ENCODE measurements at places on chromosomes 1 and 21. TPM values are rescaled to one million over a fixed set of nuclear protein-coding genes. Genes with fewer than 3 reads are reported as not detected.
A peak's percentile ranks its signal among the peaks of the same experiment; 100 is the strongest.

DNA sequence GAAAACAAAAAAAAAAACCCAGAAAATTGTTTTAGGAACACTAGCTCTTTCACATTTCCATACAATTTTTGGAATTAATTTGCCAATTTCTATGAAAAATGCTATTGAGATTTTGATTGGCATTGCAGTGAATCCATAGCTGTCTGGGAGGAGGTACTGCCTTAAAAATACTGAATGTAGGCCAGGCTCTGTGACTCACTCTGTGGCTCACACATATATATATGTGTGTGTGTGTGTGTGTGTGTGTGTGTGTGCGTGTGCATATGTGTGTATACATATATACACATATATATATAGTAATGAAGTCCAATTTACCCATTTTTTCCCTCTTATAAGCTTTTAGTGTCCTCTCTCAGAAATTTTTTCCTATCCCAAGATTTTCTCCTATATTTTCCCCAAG, 214.2 kb upstream of the DMRTA2 start:
- no peak for DNase-seq

DNA sequence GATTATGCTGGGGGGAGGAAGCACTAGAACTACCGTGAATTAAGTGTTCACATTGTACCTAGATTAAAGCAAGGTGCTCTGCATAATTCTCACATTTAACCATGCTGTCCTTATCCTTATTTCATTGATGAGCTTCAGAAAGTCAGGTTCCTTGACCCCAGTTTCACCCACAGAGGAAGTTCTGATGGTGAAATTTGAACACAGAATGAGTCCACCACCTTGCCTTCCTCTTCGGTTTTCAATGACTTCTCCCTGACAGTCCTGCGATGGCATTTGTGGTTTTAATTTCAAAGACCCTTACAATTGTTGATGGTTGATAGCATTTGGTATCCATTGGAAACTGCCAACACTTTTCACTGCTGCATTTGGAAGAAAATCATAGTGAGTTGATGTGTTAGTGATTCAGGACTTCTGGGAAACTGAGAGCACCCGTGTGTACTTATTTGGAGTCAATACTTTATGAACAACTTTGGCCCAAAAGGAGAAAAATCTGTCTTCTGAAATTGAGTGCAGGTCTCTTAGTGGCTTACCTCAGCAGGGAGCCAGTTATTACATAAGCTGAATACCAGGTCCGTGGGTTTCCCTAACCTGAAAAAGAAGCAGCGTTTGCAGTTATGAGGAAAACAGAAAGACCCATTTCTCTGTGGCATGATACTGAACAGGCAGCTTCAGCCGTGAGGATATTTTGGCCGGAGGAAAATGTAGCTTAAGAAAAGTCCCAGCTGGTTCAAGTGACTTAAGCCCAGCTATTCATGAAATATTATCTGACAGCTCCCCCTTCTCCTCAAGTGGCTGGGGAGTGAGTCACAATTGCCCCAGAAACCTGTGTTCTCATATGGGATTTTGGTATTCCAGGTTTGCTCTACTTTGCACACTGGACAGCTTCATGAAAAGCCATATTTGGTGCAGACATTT, 47.5 kb downstream of the ROR1 start:
- DNase-seq = no peak

The RAB4A gene
- 55.2 TPM for polyA plus RNA-seq

DNA sequence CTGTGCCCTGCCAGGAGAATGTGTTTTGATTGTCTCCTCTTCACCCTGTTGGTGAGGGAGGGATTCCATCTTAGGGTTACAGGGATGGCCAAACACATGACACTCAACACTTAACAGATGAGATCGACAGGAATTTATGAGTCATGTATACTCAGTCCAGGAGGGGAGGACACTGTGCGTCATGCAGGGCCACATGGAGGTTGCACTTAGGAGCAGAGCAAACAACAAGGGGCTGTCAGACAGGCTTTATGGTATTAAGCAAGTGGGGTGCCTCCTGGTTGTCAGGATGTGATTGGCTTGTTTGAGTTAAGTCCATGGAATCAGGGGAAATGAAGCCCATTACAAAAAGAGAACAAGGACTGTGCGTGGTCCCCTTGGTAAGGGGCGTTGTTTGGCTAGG, 26.9 kb downstream of the EDARADD start:
- peak; percentile 71 for DNase-seq

DNA sequence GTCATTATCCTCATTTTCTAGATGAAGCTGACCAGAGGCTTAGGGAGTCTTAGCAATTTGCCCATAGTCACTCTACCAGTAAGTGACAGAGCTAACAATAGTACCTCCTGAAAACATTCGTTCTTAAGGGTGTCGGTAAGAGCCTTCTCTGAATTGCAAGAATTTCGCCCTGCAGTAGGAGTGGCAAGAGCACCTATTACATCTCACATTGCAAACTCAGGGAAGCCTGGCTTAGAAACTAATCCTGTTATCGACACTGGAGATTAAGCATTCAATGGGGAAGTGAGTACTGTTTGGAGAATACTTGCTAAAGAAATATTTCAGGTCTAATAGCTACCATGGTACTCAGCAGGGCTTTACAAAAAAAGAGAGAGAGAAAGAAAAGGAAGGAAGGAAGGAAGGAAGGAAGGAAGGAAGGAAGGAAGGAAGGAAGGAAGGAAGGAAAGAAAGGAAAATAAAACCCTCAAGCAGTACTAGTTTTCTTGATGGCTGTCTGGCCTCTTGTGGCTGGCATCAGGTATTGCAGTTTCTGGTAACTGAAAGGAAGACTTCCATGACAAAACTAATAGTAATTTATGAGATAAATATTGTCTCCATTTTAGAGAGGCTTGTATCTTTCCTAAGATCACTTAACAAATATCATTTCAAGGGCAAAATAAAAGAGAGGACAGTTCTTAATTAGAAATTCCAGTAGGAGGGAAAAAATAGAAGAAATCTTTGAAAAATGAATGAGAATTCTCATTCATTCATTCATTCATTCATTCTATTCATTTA, 10.4 kb downstream of the C1orf226 start:
- DNase-seq = peak; percentile 83

- no peak for DNase-seq
Observed at GRCh38 chr21:45176141-45176540, 101.8 kb downstream of the ADARB1 start.

The TEX38 gene
- not detected for polyA plus RNA-seq

DNA sequence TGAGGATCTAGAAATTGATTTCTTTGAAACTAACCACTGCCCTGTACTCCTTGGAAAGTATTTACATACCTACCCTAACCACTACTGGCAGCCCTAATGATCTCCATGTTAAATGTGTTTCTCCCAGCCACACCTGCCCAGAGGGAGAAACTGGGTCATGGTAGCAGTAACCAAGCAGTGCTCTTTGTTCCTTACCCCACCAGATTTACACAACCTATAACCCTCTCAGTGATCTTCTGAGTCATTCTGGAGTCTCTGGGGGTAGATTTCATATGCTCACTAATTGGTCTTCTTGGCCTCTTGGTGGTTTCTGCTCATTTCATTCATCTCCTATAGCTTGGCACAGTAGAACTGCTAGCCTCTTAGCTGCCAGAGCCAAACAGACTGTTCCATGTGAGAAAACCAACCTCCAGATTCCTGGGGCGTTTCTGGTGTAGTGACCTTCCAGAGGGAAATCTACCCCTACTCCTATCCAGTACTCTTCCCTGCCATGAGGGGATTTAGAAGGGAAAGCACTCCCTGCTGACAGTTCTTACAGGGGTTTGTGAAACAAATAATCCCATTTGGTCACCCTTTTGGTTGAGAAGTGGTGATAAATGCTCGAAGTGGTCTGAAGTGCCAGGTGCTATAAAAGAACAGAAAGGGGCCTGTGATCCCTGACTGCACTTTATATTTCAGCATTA, 36.2 kb upstream of the LRIG2 start:
- DNase-seq = no peak

GRCh38 chr1:228095938-228096337, 7.2 kb downstream of the C1orf35 start:
- no peak for DNase-seq

DNA sequence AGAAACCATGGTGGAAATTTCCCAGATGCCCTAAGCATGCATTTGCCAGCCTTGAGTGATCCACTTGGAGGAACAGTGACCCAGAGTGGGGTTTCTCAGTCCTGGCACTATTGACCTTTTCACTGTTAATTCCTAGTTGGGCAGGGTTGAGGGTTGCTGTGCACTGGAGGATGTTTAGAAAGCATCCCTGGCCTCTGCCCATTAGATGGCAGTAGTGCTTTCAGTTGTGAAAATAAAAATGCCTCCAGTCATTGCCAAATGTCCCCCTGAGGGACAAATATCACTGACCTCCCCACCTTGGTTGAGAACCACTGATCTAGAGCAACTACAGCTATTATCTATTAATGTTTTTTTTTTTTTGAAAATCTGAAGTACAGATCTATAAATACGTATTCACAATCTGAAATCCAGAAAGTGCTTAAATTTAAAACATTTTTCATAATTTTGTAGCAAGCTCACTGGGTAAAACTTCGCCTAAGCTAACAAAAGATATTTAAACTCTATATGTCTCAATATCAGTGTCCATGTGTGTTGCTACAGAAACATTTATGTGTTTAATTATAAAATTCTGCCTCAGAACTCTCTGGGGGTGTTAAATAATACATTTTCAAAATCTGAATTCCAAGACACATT, 27.3 kb downstream of the F3 start:
- peak; percentile 25 for DNase-seq

- no peak for DNase-seq
Observed at GRCh38 chr1:67041841-67042503, 12.0 kb downstream of the SLC35D1 start.

The FLG gene
- polyA plus RNA-seq = not detected

The MPL gene
- polyA plus RNA-seq = not detected
